ENCODE measurements at places on chromosomes 12 and 14. TPM values are rescaled to one million over a fixed set of nuclear protein-coding genes. Genes with fewer than 3 reads are reported as not detected.
A peak's percentile ranks its signal among the peaks of the same experiment; 100 is the strongest.

Gene IL23A
- polyA plus RNA-seq = 0.40 TPM

Gene ADCY6
- not detected for polyA plus RNA-seq

DNA sequence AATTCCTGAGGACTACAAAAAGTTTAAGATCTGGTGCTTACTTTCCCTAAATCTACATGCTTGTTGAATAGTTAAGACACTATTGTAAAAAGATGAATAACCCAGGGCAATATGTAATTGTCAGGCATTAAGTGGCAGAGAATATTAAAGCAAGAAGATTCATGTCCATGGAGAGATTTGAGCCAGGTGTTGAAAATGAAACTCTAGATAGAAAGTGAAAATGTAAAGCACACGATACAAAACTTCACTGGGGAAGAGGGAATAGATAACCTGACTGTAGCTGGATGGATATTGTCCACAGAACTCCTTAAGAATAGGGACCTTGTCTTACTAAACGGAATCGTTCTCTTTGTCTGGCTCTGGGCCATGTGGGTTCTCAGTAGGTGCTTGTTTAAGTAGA lies 5.0 kb downstream of the CAND1 start:
- no peak for DNase-seq
- no peaks in the 10 kb centered on the region for H3K27me3 ChIP-seq
- H3K36me3 ChIP-seq = peaks cover 3% of the 10 kb centered on the region
- peaks cover 75% of the 10 kb centered on the region for H3K4me1 ChIP-seq
- H3K27ac ChIP-seq = peak overlapping the region; percentile 68
- H3K4me3 ChIP-seq = peak overlapping the region; percentile 23

DNA sequence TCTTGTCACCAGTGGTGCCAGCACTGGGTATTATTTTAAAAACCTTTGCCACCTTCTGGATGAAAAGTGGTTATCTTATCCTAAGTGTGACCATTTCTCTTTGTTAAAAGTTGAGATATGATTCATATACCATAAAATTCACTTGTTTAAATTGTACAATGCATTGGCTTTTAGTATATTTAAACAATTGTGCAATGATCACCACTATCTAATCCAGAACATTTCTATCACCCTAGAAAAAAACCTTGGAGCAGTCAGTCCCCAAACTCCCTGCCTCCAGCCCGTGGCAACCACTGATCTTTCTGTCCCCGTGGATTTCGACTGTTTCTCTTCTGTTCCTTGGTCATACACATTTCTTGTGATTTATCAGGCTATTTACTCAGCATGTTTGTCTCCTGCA lies 28.3 kb downstream of the SH2B3 start:
- H3K27me3 ChIP-seq = peaks cover 59% of the 10 kb centered on the region
- no peak for DNase-seq
- peaks cover 96% of the 10 kb centered on the region for H3K4me1 ChIP-seq
- peaks cover 5% of the 10 kb centered on the region for H3K36me3 ChIP-seq

DNA sequence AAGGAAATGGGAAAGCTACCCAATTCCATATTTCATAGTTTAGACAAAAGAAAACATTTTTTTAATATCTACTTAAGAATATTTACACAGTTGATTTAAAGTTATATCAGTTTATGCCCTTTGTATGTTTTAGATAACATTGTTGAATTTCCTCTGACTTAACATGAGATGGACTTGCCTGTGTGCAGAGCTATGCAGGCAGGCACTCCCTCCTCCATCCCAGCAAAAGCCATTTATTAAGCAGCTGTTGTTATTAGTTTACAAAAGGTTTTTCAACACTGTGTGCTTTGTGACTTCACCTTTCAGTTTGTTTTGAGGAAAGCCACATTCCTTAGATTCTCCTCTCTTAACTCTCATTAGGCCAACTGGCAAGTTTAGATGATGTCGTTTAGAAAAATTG lies 337.5 kb upstream of the PDE3A start:
- H3K36me3 ChIP-seq = no peaks in the 10 kb centered on the region
- no peak overlapping the region for H3K4me3 ChIP-seq
- H3K27ac ChIP-seq = no peak overlapping the region
- H3K27me3 ChIP-seq = no peaks in the 10 kb centered on the region
- no peak for DNase-seq
- no peaks in the 10 kb centered on the region for H3K4me1 ChIP-seq

DNA sequence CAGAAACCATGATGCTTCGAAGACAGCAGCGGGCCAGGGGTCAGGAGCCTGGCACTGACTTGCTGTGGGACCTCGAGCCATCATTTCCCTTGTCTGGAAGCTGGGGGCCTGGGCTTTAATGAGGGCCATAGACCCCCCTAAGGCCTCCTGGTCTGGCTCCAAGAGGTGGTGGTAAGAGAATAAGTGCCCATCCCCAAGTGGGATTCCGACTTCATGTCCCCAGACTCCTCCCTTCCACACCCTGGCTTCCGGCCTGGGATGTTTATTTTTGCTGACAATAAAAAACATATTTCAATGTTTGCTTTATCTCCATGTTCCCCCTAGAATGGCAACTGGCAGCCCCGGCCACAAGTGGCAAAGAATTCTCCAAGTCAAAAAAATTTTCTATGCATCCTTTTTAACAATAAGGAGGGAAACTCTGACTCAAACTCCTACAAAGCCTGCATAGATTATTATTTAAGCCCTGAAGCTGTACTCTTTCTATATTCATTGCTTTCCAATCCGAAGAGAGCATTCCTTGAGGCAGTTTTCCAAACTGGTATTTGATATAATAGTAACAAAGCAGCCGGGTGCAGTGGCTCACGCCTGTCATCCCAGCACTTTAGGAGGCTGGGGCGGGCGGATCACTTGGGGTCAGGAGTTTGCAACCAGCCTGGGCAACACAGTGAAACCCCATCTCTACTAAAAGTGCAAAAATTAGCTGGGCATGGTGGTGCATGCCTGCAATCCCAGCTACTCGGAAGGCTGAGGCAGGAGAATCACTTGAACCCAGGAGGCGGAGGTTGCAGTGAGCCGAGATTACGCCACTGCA lies 84.0 kb downstream of the ITPK1 start:
- peaks cover 56% of the 10 kb centered on the region for H3K4me1 ChIP-seq
- DNase-seq = no peak
- H3K27ac ChIP-seq = no peak overlapping the region

- H3K27ac ChIP-seq = no peak overlapping the region
- H3K36me3 ChIP-seq = peaks cover 2% of the 10 kb centered on the region
- H3K27me3 ChIP-seq = peaks cover 3% of the 10 kb centered on the region
- no peak overlapping the region for H3K4me3 ChIP-seq
- H3K4me1 ChIP-seq = no peaks in the 10 kb centered on the region
These were observed 242.8 kb downstream of the DPF3 start for GRCh38 chr14:72651081-72651480.

DNA sequence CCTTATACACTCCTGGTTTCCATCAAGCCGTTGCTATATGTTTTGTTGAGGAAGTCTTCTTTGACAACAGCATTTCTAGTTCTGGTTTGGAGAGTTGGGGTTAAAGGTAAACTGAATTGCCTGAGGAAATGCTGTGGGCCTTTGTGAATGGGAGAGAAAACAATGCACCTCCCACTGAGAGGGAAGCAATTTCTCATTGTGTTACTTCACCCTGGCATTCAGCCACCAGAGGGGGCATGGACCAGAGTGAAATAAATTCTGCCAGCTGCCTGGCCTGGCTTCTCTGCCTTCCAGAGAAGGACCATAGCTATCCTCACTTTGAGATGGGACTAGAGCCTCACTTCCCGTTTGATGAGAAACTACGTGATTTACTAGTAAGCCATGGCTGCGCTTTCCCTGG lies 475.3 kb downstream of the EGLN3 start:
- H3K4me1 ChIP-seq = no peaks in the 10 kb centered on the region
- no peaks in the 10 kb centered on the region for H3K36me3 ChIP-seq
- H3K27ac ChIP-seq = no peak overlapping the region
- H3K4me3 ChIP-seq = no peak overlapping the region
- no peak for DNase-seq
- H3K27me3 ChIP-seq = peaks cover under 1% of the 10 kb centered on the region

Measured in immature natural killer cell (primary cell).